ENCODE measurements at places on chromosomes 11 and 22.

- DNase-seq: no peak
Measured at GRCh38 chr11:132174362-132175255, 804.2 kb downstream of the NTM start.

- DNase-seq: no peak
Measured at GRCh38 chr11:11969380-11970215, 38.8 kb downstream of the DKK3 start.

DNA sequence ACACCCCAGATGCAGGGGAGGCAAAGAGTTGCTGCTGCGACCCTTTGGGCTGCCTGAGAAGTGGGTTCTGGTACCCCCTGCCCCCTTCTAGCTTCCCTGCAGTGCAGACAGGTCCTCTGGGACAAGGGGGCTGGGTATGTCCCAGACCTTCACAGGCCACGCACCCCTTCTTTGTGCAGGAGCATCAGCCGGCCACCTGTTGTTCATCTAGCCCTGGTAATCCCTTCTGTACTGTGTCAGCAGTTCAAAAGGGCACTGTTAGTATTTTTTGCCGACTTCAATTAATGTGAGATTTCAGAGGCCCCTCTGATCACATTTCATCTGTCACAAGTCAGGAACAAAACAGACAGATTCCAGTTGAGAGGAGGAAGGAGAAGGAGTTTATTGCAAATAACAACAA lies 49.9 kb downstream of the ALX4 start:
- DNase-seq: no peak

DNA sequence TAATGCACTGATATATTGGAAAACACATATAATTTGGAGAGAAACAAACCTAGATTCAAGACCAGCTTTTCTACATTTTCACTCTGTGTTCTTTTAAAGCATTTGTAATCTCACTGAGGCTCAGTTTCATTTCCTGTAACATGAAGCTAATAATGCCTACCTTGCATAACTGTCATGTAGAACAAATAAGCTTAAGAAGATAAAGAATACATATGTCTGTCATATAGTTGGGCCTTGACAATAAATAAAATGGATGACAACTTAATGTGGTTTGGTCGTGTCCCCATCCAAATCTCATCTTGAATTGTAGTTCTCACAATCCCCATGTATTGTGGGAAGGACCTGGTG lies 35.2 kb upstream of the FIBIN start:
- no peak for DNase-seq

DNA sequence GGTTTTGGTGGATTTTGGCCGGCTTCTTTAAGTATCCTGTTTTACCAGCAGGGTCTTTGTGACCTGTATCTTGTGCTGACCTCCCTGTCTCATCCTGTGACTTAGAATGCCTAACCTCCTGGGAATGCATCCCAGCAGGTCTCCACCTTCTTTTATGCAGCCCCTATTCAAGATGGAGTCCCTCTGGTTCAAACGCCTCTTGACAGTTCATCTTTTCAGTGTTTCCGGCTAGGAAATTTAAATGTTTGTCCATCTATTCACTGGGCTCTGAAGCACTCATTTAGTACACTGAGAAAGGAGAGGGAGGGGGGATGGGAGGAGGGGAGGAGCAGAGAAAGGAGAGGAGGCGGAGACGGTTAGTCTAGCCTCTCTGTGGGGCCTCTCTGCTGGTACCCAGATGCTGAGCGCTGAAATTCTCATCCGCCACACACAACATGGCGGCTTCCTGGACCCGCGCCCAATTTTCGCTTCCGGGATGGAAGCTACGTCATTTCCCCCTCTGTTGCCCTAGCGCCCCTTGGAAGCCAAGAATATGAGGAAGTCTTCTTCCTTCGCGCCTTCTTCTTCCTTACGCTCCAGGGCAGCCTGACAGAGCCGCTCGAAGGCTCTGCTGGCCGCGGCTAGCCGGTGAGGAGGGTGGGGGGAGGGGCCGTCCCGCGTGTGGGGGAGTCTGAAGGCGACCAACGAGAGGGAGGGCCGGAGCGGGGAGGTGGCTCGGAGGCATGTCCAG lies 69.0 kb upstream of the SYT13 start:
- DNase-seq: peak; percentile 80

- no peak for DNase-seq
Measured at GRCh38 chr11:72553706-72554105, 119.4 kb upstream of the CLPB start.

DNA sequence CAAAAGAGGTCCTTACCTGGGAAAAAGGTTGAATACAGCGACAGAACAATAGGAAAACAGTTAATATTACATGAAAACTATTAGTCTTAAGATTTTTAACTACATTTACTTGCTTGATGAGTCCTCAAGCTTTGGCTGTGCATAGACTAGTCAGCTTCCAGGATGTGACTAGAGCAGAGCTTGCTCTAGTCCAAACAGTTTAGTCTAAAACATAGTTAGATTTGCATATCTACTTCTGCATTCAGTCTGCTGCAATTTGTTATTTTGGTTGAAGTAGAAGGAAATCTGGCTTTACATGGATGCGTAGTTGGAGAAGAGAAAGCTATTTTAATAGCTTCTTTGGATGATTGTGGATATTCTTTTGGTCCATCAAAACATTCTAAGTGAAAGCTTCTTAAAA lies 95.3 kb upstream of the ALKBH3 start:
- no peak for DNase-seq

DNA sequence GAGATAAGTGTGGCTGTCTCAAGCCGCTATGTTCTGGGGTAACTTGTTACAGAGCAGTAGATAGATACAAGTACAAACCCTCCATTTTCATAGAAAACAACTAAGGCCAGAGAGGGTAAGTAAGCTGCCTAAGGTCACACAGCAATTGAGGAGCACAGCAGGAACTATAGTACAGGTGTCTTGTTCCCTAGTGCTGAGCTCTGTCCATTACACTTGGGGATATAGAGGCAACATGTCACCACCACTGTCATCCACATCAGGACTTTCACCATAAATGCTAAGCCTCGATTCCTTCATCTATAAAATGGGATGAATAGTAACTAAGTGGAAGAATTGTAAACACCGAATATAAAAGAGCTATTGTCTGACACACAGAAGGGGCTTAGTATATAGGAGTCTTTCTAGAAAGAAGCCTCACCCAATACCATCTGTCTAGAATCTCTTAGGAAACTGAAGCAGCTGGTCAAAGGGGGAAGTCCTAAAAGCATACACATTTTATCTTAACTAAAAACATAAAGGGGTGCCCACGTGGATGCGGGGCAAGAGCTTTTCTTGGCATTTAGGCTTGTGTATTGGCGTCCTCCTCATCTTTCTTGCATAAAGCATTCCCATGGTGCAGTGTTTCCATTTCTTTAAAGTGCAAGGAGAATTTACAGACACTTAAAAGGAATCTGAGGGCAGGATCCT lies 93.8 kb upstream of the ALX4 start:
- DNase-seq: no peak

DNA sequence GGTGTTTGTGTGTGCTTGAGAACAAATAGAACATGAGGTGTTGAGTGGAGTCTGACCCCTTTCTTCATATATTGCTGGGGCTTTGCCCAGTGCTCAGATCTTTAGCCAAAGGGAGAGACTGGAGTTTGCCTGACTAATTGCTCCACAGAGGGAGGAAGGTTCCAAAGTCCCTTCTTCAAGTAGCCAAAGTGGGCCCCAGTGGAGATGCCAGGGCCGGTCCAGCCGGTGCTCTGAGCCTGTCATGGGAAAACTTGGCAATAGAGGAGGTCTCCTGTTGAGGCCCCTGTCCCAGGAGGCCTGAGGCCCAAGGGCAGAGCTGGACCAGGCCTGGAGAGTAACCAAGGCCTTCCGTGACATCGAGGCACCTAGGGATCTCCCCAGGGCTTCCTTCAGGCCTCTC lies 112.3 kb downstream of the DSCAML1 start:
- no peak for DNase-seq

- no peak for DNase-seq
Measured at GRCh38 chr11:13000721-13001120, 8.4 kb upstream of the RASSF10 start.

GRCh38 chr11:96318399-96318798 lies 24.6 kb downstream of the MAML2 start:
- DNase-seq: no peak

DNA sequence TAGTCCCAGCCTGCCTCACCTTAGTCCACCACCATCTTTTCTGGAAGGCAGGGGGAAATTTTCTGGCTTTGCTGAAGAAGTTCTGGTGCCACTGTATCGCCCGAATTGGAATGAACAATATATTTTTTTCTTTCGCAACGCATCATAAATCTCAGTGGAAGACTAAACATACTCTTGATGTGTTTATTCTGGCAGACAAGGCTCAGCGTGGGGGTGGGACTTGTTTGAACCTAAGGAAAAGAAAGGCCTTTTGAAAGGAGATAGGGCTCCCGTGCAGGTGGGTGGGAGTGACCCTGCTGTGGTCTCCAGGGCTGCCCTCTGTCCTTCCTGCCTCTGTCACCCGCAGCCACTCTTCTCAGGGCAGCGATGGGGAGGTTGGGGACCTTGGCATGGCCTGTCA lies 42.5 kb downstream of the CD82 start:
- DNase-seq: no peak
